Substantia nigra (tissue), 51 donors: ENCODE measurements at places on chromosomes 6 and 20.

- no peak for DNase-seq
Observed at GRCh38 chr6:33297956-33298772, 578 bp downstream of the RGL2 start.

GRCh38 chr20:39524371-39524911 lies 562.3 kb downstream of the DHX35 start:
- DNase-seq, result no peak

DNA sequence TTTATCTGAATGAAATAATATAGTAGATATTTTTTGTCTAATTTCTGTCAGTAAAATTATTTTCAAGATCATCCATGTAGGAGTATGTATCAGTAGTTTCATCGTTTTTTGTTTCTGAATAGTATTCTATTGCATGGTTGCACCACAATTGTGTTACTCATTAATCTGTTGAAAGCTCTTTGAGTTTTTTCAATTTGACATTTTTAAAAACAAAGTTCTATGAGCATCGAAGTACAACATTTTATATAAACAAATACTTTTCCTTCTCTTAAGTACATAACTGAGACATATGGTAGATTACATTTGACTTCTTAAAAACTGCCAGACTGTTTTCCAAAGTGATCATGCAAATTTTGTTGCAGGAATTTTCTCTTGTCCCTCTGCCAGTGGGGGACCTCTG lies 1113.1 kb upstream of the CITED2 start:
- no peak for DNase-seq

DNA sequence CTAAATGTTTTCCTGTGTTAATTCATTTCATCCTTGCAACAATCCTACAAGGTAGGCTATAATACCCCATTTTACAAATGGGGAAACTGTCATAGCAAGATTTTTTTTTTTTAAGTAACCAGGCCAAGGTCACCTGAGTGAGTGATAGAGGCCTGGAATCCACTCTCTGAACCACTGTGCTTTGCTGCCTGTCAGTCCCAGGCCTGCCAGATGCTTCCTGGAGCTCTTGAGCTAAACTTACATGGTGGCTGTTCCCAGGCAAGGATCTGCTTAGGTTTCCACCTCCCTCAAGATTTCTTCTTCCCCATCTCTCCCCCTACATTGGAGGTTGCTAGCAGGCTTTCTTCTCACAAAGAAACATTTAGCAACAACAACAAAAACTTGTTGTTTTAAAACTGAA lies 32.7 kb upstream of the RNF8 start:
- no peak for DNase-seq

GRCh38 chr6:111087871-111088667 lies 766 bp downstream of the SLC16A10 start:
- no peak for DNase-seq

DNA sequence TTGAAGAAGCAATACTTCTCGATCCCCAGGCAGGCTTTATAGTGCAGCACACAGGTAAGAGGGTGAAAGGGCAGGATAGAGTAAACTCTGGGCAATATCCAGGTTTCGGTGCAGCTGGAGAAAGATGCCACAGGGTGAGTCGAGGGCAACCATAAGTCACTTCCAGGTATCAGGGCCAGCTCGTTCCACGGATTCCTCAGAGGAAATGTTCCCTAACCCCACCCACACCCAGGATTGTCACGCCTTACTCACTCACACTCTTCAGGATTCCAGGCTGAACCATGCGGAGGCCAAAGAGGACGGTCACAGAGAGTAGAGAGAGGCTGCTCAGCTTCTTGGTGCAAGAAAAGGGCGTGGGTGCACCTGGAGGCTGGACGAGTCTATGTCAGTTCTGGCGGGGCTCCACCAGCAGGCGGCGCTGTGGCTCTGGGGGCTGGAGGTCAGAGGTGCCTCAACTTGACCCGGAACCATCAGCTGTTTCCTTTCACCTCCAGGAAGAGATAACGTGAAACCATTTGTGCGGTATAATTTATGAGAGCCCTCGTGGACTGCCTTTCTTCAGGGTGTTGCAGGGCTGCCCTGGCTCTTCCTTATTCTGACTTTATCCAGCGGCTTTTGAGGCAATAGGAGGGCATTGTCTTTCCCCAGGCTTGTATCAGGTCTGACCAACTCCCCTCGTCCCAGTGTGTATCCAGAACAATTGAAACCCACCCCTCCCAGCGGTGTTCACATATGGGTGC lies 14.5 kb upstream of the WFDC12 start:
- peak; percentile 2 for DNase-seq

- DNase-seq, result no peak
Observed at GRCh38 chr6:11700118-11700718, 78.4 kb downstream of the ADTRP start.

DNA sequence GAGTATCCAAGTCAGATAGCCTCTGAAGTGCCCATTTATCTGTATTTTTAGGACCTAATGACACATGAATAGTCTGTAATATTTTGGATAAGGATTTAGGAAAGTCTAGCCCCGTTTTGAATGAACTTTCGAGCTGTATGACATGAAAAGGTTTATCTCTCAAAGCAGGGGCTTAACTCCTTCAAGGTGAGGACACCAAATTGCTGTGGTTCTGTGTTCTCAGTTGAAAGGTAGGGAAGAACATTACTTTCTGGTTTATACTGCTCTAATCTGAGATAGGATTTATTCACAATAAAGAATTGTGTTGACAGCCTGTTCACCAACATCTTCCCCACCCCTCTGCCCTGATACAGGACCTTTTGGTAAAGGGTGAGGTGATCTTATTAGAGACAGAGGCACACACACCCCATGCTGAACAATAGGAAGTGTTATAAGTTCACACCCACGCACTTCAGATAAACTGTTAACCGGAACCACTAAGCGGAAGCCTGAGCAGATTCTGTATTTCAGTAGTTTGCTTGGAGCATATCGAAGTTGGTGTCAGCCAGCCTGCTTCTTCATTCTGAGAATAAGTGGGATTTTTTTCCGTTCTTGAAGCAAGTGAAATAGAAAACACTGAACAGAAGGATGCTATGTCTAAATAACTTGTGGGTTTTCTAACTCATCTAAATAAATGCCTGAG lies 223.3 kb downstream of the TMEM242 start:
- no peak for DNase-seq

DNA sequence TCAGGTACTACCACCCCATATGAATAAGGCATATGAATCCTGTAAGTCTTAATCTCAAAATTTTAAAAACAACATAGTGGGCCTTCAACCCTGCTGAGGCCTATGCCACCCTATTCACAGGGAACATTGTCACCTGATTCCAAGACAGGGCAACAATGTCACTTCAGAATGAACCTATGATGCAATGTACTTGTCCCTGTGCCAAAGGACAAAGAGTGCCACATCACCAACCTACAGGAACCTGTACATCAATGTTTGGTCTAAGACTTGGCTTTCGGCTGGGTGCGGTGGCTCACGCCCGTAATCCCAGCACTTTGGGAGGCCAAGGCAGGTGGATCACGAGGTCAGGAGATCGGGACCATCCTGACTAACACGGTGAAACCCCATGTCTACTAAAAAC lies 318.5 kb upstream of the JARID2 start:
- no peak for DNase-seq

GRCh38 chr6:98560418-98560817 lies 274.0 kb upstream of the POU3F2 start:
- no peak for DNase-seq

- no peak for DNase-seq
Observed at GRCh38 chr20:4782378-4782772, 60.7 kb downstream of the PRND start.

GRCh38 chr6:100796049-100796823 lies 84.9 kb downstream of the ASCC3 start:
- no peak for DNase-seq

- DNase-seq, result no peak
Observed at GRCh38 chr6:148250975-148251685, 91.5 kb upstream of the SASH1 start.

DNA sequence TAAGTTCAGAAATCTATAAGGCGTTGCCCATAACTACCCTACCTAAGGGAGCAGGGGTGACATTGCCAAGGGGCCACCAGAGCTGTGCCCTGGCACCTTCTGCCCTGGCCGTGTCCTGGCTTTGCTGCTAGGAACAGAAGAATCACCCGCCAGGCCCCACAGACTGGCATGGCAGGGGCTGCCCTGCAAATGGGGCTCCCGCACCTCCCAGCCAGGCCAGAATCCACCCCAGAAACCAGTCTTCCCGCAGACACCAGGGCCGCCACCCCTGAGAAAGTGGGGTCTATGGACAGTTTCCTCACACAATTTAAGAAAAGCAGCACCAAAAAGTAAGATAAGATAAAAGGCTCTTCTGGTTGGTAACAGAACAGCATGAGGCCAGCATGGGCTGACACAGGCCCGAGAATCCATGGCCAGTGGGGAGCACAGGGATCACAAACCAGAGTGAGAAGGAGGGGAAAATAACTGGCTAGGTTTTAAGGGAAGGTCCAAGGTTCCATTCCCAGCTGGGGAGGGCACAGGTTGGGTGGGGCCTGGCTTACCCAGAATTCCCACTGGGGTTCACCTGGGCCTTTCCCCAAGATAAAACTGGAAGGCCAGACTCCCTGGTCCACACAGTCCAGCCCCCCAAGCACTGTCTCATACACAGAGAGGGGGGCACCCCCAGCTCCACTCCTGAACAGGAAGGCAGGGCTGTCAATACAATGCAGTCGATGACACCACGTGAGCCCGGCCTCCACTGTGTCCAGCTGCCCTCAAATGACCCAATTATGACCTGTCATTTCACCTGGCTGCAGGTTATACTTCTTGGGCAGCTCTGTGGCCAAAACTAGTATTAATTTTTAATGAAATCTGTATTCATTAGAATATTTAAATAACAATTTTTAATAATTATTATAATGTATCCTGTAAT lies 59.4 kb downstream of the PYGB start:
- no peak for DNase-seq

GRCh38 chr20:33650753-33651561 lies 11.2 kb upstream of the C20orf144 start:
- DNase-seq, result no peak
